Vagina (tissue), 2 donors: ENCODE measurements at places on chromosomes 6 and 20.

DNA sequence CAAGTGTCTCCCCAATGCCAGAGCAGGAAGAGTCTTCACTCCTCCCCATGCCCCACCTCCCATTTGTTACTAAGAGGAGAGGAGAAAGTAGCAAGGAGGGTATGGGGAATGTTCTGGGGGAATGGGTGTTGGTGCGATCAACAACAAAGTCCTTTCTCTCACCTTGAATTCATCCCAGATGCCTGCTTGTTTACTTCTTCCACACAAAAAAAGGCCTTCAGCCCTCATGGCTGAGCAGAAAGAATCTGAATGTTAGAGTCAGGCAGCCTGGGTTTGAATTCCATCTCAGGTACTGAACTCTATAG, 9.9 kb downstream of the MOG start:
- DNase-seq, result no peak

- DNase-seq, result no peak
These were observed 124.5 kb upstream of the TENT5A start for GRCh38 chr6:81876971-81877370.

- DNase-seq, result no peak
These were observed 50.8 kb downstream of the FAM50B start for GRCh38 chr6:3899970-3900439.

DNA sequence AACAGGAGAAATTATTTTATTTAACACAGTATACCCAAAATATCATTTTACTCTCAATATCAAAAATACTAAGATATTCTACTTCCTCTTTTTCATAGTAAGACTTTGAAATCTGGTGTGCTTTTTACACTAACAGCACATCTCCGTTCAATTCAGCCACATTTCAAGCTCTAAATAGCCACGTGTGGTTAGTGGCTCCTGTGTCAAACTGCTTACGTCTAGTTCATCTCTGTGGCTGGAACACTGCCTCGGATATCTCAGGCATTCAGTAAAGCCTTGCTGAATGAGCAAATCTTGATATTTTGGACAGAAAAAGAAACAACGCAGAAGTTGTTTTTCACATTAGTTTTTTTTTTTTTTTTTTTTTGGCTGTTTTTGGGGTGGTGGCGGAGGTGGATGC, 136.1 kb downstream of the EYA4 start:
- DNase-seq, result no peak

GRCh38 chr20:507761-508332, 35.7 kb downstream of the CSNK2A1 start:
- DNase-seq, result no peak

DNA sequence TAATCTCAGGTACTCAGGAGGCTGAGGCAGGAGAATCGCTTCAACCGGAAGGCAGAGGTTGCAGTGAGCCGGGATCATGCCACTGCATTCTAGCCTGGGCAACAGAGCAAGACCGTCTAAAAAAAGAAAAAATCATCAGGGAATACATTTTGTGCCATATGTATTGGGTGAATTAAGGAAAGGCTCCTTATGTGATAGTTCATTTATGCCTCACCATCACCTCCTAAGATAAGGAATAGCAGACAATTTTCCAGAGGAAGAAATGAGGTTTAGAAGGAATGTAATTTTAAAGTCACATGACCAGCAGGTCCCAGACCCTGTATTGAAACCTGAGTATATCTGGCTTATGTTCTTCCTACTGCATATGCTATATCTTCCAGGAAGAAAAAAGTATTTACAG, 93.9 kb upstream of the FOXC1 start:
- DNase-seq, result no peak

DNA sequence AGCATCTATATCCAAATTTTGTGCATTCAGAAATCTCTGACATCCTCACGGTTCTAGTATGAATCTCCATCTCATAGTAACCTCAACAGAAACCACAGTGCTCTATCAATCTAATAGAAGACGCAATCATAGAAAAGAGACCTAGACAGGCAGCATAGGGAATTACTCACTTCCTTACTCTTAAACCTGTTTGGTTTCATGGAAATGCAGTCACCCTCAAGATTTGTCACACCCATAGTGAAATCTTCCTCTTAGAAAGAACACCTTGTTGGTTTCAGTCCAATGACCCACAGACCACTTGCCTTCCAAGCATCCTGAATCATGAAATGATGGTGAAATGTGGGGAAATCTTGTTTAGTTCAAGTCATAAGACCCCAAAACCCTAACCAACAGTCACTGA, 166.1 kb upstream of the PRDM1 start:
- no peak for DNase-seq

GRCh38 chr20:31676609-31676989, 38.9 kb downstream of the COX4I2 start:
- no peak for DNase-seq

DNA sequence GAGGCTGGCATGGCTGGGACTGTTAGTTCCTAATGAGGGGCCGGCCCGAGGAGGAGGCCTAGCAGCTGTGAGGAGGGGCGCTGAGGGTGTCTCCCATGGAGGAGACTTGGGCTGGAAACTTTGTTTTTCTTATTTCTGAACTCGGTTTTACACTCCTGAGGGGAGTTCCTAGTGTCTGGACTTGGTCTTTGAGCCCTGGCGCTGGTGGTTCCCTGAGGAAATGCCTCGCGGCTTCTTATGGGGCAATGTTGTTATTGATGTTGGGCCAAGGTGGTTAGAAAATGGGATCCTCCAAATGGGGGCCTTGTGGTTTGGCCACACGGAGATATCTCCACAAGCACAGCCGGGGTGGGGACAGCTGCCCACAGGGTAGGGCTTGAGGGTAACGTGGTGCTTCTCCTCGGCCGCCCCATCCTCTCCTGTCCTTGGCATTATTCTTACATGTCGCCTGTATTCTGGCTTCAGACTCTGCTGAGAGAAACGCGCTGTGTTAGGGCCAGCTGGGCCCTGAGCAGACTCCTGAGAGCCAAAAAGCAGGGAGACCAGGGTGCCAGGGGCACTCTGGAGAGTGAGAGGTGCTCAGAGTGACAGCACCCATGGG, 136.9 kb downstream of the FOXO3 start:
- no peak for DNase-seq

GRCh38 chr6:158799051-158799792, 19.9 kb downstream of the EZR start:
- DNase-seq, result no peak

DNA sequence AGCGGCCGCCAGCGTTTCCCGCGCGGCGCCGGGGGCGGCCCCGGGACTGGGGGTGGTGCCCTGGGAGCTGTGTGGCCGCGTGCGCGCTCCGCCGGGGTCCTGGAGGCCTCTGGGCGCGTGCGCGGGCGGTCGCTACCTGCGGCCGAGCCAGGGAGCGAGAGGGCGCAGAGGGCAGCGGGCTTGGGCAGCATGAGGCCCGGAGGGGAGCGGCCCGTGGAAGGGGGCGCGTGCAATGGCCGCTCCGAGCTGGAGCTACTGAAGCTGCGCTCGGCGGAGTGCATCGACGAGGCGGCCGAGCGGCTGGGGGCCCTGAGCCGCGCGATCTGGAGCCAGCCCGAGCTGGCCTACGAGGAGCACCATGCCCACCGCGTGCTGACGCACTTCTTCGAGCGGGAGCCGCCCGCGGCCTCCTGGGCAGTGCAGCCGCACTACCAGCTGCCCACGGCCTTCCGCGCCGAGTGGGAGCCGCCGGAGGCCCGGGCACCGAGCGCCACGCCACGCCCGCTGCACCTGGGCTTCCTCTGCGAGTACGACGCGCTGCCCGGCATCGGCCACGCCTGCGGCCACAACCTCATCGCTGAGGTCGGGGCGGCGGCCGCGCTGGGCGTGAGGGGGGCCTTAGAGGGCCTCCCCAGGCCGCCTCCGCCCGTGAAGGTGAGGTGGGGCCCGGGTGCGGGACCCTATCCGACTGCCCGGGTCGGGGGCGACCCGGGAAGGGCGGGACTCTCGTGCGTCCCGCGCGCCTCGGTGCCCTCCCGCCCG, at the start of gene PM20D2:
Gene PM20D2 (plus strand): TSS at position 100 of the 762 bp plus-strand sequence. CDS start 90 bp downstream, at position 190.
- no peak for DNase-seq

- no peak for DNase-seq
These were observed 68.9 kb upstream of the AFDN start for GRCh38 chr6:167757821-167758220.

DNA sequence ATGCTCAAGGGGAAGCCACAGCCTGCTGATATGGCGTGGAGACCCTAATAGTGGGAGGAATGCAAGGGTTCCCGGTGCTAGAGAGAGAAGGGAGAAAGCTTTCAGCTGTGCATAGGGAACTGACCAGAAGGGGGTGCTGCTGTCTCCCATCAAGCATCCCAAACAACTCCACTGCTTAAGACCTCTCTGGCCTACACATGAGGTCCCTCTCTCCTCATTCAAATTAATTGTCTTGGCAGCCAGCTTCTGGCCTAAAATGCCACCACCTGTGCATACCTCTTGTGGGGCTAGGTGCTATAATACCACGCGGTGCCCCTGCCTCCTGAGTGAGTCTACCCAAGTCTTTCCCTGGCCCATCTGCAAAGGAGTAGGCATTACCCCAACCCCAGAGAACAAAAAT, 14.5 kb downstream of the ADISSP start:
- no peak for DNase-seq

- no peak for DNase-seq
These were observed 15.0 kb downstream of the RBM39 start for GRCh38 chr20:35726842-35727711.

- no peak for DNase-seq
These were observed 2.2 kb upstream of the EPB41L2 start for GRCh38 chr6:131065112-131065823.

DNA sequence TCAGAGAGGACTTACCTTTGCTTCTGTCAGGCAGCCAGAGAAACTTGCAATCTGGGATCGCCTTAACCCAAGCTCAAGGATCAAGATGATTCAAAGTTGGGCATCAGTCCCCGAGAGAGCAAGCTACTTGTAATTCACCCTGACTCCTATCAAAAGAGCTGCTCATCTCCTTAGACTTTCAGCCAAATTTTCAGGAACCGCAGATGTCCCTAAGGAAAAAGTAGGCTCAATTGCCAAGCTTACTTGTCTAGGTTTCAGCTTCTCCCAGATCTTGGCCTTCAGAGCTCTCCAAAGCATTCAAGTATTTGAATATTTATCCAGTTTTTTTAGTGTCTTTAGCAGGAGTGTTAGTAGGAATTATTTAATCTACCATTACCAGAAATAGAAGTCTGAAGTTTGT, 434.1 kb upstream of the MMS22L start:
- no peak for DNase-seq

- DNase-seq, result no peak
These were observed 318.5 kb downstream of the C6orf118 start for GRCh38 chr6:164990901-164991300.

DNA sequence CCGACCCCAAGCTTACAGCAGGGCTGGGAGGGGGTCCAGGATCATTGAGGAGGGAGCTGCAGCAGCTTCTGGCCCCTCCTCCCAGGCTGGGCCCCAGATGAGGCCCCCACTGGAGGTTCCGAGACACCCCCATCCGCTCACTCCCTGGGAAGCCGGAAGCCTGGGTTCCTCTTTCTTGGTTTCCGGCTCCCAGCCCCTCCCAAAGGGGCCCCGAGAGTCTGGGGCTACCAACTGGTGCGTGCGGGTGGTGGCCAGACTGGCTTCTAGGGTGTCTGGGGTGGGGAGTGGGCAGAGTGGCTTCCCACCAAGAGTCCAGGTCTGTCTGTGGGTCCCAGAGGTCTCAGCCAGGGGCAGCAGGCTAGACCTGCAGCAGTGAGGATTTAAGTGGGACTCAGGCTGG, 2.2 kb downstream of the RGS19 start:
- DNase-seq, result no peak

DNA sequence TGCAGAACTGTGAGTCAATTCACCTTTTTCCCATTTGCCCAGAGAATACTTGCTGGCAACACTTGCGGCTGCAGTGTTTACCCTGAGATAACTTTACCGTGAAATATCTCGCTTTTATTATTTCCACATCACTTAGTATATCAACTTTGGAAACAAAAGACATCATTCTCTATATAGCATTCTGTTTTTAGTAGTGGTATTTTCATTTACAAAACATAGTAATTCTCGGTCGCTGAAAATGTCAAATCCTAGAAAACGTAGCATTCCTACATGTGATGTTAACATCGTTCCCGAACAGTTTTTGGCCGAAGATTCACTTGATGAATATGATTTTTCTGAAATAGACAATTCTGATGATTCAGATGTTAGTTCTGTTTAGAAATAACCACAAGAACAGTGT, 52.0 kb downstream of the NHLRC1 start:
- DNase-seq, result no peak

DNA sequence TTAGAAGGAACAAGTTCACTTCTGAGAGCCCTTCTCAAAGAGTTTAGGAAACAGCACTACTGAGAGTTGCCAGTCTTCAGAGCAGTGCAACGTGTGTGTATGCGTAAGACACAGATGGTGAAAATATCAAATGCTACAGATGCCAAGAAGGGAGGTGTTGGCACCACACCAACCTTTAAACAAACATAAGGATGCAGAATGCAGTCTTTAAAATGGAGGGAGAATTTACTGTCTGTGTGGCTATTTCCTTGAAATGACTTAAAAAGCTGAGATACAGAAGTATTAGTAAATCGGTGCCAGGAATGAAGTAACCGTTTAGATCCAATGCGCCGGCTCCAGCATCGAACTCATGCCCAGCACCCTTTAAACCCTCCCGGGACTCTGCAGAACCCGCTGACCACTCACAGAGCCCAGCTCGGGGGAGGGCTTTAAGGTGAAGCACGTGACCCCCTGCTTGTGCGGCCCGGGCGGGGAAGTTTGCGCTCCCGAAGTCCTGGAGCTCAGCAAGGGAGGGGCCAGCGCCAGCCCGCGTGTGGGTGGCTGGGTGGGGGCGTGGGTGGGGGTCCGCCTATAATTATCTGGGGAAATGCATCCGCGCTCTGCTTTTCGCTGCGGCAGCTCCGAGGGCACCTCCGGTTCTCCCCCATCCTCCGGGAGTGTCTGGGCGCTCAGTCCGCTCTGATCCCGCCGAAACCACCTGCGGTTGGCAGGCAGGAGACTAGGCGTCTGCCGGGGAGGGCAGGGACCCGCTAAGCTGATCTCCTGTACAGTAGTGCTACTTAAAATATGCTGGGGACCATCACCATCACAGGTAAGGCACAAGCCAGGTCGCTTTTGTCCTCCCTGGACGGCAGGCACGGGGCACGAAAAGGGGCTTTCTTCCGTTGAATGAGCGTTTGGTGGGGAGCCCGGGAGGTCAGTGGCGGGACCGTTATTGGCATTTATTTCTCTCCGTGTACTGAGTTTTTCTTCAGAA, 66.0 kb downstream of the ZBTB2 start:
- DNase-seq, result no peak

DNA sequence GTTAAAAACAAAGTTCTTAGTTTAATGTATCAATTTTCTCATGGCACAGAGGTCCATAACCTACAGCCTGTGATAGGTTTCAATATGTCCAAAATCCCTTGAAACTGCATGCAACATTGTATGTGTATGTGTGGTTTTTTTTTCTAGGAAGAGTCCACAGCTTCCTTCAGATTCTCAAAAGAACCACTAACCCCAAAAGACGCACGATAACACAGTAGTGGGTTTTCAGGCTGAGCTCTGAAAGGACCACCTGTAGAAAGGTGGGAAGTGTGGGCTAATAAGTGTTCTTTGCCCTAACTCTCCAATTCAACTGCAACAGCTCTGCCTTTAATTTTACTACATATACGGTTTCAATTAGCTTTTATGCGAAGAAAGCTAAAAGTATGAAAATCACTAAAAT, 11.5 kb upstream of the KATNA1 start:
- no peak for DNase-seq

GRCh38 chr6:111855753-111856152, 17.5 kb downstream of the FYN start:
- no peak for DNase-seq

GRCh38 chr6:114707081-114707620, 364.3 kb upstream of the HS3ST5 start:
- no peak for DNase-seq
